ENCODE measurements at places on chromosomes 1 and 21.

DNA sequence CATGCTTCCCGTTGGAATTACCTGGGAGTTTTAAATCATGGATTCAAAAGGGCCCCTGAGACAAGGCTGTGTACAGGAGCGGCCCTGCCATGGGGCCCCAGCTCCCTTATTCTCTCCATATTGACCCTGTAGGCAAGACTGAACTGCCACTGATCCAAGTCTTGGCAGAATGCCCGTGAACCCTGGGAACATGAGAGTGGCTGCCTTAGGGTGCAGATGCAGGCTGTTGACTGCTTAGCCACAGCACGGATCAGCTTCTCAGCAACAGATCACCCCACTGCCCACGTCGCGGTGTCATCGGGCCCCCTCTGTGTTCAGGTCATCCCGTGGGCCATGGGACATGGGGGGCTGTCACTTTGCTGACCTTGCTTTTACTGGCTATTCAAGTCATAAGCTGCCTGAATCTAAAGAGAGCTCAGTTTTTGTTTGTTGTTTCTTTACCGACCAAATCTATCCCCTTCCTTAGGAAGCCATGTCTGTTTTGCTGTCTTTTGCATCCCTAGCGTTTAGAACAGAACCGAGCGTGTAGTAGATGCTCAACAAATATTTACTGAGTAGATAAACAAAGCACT lies 83.4 kb downstream of the MATN1 start:
- DNase-seq, result no peak

DNA sequence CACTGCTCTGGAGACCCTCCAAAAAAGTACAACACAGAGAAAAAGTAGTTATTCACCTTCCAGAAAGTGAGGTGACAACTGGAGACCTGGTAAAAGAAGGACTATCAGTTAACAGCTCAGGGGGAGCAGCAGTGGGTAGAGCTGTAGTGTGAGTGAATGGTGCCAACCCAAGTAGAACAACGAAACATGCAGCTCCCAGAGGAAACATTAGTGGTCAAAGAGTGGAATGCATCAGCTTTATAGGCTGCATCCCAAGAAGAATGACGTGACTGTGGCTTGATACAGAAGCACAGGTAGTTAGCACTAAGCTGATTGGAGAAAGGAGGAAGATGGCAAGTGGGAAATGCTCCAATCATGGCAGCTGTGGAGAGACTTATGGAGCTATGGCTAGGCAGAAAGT lies 275.7 kb upstream of the CAMK1G start:
- DNase-seq, result no peak

- DNase-seq, result no peak
Measured at GRCh38 chr1:186899977-186900376, 71.2 kb downstream of the PLA2G4A start.

DNA sequence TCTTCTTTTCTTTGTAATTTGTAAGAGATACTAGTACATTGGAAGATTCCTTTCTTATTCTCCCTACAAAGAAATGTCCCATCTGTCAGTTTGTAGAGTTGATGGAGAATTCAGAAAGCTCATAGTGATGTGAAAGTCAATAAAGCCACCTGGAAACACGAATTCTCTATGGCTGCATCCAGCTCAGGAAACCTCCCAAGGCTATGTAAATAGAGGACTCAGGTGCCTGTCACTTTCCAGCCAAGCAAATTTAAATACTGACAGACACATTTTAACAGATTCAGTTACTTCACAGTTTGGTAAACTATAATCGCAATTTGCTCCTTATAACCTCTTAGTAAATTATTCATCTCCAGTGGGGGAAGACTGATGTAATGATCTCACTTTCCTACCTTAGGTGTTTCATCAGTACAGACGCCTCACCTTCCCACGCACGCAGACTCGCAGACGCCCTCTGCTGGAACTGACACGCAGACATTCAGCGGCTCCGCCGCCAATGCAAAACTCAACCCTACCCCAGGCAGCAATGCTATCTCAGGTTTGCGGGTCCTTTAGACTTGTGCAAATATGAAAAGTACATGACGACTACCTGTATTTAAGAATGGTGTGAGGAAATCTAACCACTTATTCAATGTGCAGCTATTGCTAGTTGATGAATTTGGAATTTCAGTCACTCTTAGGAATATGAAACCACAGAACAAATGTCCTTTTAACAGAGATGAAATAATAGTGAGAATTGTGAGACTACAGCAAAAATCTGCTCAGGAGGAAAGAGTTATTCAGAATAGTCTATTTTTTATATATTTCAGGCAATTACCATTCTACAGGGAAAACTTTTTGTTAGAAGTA lies 60.6 kb downstream of the PTPRC start:
- no peak for DNase-seq

DNA sequence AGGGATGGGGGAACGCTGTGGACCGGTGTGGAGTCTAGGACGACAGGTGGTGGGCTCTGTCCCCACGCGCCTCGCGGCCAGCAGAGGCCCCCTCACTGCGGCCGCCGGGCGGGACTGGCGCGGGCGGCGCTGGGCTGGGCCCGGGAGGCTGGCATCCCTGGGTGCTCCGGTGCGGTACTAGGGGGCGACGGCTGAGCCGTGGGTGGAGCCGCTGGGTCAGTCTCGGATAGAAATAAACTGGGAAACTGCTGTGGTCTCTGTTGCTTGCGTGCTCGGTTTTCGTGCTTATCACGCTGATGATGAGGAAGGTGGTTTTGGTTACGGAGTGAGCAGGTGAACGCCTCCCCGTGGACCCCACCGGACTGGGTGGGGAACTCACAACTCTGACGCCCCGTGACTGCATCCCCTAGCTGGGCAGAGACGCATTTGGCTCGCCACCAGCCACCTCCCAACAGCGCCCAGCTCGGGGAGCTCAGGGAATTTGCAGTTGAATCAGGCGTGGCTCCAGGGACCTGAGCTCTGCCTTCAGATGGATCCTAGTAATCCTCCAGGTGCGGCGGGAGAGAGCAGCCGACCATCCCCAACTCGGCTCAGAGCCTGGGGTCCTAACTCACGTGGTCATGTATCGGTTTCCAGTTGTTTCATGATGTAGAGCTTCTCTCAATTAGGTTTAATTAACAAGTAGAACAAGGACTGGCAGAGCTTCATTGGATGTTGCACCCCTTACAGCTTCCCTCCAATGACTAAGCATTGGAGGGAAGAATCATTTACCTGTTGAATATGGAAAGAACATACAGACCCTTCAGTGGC lies 32.1 kb downstream of the HSD17B7 start:
- peak; percentile 98 for DNase-seq

DNA sequence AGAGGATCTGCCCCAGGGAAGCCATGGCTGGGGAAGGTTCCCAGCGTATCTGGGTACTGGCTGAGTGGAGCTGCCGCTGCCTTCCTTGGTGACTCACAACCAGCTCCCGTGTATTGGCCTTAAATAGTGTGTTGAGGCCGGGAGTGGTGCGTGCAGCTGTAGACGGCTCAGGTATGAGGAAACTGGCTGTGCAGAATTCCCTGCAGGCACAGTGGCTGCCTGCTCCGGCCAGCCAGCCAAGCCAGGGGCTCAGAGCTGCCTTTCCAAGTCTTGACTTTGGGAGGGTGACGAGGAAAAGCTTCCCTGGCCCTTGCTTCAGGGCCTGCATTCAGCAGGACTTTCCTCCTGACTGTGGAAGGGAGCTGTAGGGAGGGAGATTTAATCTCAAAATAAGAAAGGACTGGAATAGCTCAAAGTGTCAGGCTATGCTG lies at the start of gene VTCN1:
Gene VTCN1 (minus strand): TSS at position 97 of the 431 bp plus-strand sequence. CDS start 72 bp downstream, at position 25.
- no peak for DNase-seq

GRCh38 chr1:158681606-158682005 lies 4.9 kb downstream of the SPTA1 start:
- no peak for DNase-seq

- peak; percentile 4 for DNase-seq
Measured at GRCh38 chr21:44049182-44049581, 37.1 kb downstream of the TRAPPC10 start.

GRCh38 chr1:91791103-91791502 lies 94.8 kb downstream of the TGFBR3 start:
- DNase-seq, result peak; percentile 97

- no peak for DNase-seq
Measured at GRCh38 chr1:155294520-155295182, 6.6 kb downstream of the PKLR start.

DNA sequence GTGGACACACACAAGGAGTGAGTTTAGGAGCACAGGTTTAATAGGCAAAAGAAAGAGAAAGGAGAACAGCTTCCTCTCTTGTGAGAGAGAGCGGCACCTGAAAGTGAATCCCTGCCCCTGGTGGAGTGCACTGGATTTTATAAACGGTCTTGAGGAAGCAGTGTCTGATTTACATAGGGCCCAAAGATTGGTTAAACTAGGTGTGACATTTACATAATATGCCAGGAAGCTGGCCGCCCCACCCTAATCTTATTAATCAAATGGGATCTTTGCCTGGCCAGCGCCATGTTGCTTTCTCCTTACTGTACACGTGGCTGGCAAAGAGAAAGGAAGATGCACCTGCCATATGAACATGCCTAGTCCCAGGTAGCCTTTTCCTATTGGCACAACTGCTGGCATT lies 38.7 kb downstream of the CFH start:
- peak; percentile 36 for DNase-seq

DNA sequence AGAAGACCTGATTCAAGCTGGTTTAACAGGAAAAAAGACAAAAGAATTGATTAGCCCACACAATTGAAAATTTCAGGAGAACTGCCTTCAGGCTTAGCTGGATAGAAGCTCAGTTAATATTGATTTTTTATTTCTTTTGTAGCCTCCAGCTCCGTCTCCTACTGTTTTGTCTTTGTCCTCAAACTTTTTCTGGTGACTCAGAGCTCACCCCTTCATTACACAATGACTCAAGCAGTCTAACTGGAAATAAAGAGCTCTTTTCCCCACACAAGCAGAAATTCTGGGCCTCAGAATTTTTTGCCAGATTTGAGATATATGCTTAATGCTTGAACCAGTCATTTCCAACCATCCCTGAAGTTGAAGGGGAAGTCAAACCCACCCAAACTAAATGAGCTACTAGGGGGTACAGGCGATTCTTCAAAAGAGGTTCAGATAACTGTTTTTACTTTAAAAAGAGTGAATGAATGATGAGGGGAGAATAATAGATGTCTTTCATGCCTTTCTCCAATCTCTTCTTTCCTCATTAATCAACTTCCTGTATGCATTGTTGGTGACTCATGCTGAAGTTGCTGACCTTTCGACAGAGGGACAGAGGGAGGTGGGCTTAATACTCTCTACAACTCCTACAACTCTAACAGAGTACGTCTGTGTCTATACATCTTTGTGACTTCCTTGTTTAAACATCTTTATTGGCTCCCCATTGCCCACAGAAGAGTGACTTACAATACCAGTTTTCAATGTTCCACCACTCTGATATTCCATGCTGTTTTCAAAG lies 6.2 kb upstream of the ACP6 start:
- no peak for DNase-seq

- no peak for DNase-seq
Measured at GRCh38 chr1:59541891-59542290, 245.0 kb downstream of the FGGY start.

DNA sequence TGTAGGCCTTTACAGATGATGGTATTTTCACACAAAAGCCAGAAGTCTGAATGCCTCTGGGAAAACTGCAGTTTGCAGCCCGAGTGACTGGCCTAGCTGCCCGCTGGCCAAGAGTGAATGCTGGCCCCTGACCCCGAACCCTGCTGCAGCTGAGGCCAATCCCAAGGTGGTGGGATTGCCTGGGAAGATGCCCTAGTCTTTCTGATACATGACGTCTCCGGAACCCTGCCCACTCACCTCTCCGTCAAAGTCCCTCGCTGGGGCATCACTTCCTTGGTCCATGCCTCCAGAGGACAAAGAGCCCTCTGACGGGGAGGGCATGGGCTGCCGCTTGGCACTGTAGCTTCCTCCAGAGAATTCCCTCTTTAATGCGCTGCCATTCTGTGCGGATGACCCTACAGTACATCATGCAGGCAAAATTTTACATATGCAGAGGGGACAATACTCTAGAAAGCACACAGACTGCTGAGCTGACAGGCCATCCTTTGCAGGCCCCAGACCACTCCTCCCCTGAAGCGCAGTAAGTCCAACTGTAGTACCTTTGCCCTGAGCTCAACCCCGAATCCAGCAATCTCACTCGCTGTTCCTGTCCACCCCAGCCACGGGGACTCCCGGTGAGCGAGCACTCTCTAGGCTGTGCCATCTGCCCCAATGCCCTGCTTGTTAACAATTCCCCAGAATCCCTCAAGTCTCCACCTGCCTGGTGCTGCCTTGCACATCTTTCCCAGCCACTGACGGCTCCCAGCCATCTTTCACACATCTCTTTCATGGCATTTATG lies 54.7 kb downstream of the COQ8A start:
- no peak for DNase-seq

GRCh38 chr21:18164483-18164882 lies 80.2 kb upstream of the CHODL start:
- DNase-seq, result no peak

DNA sequence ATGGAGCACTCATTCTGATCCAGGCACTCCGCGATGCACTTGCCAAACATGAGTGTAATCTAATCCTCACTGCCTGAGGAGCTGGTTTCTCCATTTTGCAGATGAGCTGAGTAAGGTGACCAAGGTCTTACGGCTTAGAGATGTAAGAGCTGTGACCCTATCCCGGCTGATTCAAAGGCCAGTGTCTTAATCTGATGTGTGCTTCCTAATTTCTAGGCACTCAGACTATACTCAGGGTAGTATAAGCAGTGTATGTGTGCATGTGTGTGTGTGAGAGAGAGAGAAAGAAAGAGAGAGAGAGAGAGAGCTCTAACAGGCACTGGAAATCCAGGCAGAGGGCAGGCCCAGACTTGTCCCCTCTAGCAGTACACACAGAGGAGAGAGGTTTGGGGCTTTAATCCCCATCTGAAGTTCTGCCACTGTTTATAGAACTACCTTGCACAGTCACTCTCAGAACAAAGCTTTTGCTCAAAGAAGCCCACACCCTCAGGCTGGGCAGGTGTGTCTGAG lies 188.2 kb downstream of the ZBTB18 start:
- peak; percentile 55 for DNase-seq

GRCh38 chr1:185775501-185775900 lies 41.3 kb downstream of the HMCN1 start:
- peak; percentile 36 for DNase-seq

- no peak for DNase-seq
Measured at GRCh38 chr21:15421947-15422346, 307.8 kb upstream of the USP25 start.

- DNase-seq, result peak; percentile 21
Measured at GRCh38 chr1:154696456-154696855, 88.5 kb upstream of the ADAR start.

DNA sequence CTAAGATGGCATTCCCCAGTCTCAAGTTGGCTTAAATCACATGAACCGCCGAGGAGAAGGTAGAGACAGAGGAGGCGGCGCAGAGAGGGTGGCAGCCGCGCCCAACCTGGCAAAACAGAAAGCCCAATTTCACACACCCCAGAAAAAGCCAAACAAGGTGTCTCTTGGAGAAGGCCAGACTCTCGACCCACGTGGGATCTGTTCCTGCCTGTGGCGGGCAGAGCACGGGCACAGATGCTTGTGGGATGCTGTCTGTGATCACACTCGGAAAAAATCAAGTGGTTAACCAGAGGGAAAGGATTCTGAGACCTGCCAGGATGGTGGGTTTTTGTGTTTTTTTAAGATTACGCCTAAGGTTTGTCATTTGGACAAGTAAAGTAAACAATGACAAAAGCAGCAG lies 80.7 kb downstream of the MRPL37 start:
- DNase-seq, result no peak
